ENCODE measurements at places on chromosomes 3 and 15.

GRCh38 chr15:63752979-63753378 lies 80.8 kb downstream of the HERC1 start:
- no peak for DNase-seq

DNA sequence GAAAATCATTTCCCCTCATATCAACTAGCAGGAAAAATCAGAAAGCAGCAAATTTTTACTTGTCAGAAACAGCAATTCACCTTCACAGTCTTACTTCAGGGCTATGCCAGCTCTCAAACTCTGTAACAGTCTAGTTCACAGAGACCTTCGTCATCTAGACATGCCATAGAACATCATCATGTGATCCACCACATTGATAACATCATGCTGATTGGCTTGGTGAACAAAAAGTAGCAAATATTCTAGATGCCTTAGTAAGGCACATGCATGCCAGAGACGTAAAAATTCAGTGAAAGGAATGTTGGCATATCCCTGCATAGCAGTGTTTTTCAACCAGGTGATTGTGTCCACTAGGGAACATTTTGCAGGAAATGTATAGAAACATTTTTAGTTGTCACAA lies 8.6 kb upstream of the SCAPER start:
- no peak for DNase-seq

GRCh38 chr15:96402403-96402802 lies 71.9 kb downstream of the NR2F2 start:
- DNase-seq = no peak

DNA sequence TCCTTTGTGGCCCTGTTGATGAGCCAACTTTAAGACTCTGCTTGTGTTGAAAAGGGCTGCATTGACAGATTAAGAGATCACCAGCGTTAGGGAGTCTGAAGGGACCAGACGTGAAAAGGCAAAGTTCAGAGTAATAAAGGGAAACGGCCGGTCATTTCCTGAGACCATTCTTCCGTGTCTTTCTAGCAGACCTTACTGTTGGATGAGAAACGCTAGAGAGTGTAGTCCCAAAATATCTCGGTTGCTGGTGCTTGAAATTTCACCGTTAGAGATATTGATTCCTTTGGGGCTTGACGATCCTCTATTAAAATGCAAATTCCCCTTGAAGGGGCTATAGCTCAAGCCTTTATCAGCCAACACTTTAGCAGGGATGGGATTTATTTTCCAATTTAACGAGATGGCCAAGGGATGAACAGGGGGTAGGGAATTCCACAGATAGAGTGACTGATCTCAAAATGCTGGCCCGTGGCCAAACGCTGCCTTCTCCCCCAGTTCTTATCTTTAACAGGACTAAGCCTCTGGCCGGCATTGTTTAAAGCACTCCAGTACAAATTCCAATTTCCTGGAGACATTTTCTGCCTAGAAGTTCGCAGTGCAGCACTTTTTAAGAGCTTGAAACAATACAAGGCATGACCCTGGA lies 250.4 kb downstream of the TJP1 start:
- no peak for DNase-seq

DNA sequence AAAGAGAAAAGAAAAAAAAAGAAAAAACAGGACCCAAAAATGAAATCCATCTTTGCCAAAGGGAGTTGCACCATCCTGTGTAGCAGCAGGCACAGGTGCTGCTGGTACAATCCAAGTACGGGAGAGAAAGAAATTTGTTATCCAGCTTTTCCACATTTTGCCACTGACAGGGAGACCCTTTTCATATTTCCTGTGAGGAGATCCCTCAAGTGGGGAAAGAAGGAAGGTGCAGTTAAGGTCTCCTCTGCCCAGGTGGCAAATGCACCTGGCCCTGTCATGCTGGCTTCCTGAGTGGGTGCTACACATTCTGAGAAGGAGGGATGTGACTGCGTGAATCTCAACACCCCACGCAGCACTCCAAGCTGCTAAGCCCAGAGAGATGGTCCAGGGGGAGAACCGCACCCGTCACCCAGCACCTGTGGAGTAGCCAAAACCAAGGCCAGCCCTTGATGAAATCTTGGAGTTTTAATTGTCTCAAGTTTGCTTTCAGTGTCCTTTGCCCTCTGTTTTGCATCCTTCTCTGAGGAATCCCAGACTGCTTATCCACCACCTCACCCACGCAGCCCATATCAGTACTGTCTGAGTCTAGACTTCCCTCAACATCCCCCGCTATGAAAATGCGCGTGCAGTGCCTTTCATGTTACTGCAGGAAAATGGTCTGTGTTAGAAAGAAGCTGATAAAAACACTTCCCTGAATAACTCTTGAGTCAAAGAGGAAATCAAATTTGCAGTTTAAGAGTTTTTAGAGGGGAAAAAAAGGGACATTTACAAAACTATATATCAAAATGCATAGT lies 141.9 kb upstream of the THBS1 start:
- no peak for DNase-seq

- DNase-seq = no peak
Observed at GRCh38 chr3:99651531-99651930, 13.1 kb downstream of the COL8A1 start.

- no peak for DNase-seq
Observed at GRCh38 chr3:178056868-178057267, 479.4 kb upstream of the KCNMB2 start.

DNA sequence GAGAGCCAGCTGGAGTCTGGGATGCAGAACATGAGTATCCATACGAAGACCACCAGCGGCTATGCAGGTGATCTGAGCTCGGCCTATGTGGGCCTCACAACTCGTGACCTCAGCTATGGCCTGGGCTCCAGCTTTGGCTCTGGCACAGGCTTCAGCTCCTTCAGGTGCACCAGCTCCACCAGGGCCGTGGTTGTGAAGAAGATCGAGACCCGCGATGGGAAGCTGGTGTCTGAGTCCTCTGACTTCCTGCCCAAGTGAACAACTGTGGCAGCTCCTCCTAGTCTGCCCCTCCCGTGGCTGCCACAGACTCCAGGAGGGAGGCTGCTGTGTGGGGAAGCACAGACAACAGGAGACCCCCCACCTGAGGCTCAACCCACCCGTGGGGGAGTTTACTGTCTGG lies 3.6 kb upstream of the KPNA4 start:
- DNase-seq = no peak

GRCh38 chr3:25130724-25131520 lies 297.1 kb upstream of the RARB start:
- no peak for DNase-seq

- no peak for DNase-seq
Observed at GRCh38 chr3:196662033-196662432, 22.5 kb downstream of the NRROS start.

- DNase-seq = no peak
Observed at GRCh38 chr3:31295150-31295765, 237.5 kb upstream of the STT3B start.

GRCh38 chr3:179088306-179088705 lies 16.7 kb upstream of the ZMAT3 start:
- no peak for DNase-seq

GRCh38 chr3:45509038-45509767 lies 85.3 kb upstream of the LIMD1 start:
- DNase-seq = no peak

GRCh38 chr3:10376353-10376752 lies 55.4 kb upstream of the SEC13 start:
- DNase-seq = no peak

DNA sequence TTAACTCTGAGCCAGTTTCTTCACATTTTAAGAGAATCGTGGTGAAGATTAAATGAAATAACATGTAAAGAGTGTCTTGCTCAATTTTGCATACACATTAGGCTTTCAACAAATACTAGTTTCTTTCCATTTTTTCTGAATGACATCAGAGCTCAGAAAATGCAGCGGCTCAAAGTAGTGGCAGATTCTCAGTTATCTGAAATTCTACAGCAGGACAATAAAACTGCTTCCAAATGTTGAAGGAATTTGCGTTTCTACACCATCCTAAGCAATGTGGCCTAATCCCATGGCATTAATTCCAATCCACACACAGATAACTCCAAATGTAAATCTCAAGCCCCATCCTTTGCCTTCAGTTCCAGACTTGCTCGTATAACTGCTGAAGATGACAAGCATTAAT lies 115.8 kb downstream of the PLCH1 start:
- no peak for DNase-seq

DNA sequence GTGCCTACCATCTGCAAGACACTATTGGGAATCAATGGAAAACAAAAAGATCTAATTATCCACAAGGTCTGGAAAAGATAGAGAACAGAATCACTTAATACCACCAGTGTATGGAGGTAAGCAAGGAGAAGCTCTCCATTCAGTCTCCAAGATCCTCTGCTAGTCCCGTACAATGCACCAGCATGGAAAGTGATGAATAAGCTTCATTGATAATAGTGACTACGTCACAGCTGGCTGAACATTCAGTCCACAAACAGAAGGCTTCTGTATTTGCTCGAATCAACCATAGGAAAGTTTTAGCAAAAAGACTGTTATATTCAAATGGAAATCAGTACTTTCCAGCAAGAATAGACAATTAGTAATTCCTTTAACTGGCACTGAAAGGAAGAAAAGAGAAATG lies 42.9 kb downstream of the IGSF11 start:
- no peak for DNase-seq

GRCh38 chr15:65979837-65980236 lies 110.5 kb downstream of the RAB11A start:
- DNase-seq = no peak

- no peak for DNase-seq
Observed at GRCh38 chr3:34261001-34261385, 462.6 kb downstream of the PDCD6IP start.

DNA sequence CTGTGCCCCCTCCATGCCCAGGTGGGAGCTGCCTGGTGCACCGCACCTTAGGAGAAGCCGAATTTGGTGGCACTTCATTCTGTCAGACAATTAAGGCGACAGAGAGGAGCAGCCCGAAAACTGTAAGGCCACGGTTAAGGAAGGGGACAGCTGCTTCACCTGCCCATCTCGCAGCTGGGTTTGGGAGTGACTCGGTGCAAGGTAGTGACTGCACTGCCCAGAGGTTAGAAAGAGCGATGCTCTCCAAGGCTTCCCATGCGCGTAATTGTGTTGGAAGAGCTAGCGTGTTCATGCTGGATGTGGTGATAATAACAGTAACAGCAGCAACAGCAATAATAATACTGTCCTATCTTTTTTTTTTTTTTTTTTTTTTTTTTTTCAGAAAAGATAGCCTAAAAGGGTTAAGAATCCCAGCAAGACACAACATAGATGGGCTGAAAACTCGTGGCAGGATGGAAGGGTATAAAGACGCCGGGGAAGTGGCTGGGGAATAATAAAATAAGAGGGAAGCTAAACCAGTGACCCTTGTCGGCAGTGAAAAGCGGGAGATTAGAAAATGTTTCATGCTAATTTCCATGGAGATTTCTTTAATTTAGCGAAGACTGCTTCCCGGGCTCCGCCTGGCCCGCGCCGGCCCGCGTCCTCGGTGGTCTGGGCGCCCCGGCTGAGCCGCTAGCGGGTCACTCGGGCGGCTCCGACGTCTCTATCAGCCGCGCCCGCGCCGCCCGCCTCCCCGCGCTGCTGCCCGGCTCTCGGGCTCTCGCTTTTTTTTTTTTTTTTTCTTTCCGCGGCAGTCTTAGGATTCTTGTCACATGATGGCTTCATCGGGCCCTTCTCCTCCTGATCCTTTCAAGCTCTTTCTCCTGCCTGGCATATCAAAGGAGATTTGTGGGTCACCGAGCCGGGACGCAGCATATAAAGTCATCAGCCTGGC lies 617.1 kb downstream of the NR2F2 start:
- no peak for DNase-seq

GRCh38 chr3:149493315-149494021 lies 19.0 kb downstream of the TM4SF4 start:
- DNase-seq = no peak

DNA sequence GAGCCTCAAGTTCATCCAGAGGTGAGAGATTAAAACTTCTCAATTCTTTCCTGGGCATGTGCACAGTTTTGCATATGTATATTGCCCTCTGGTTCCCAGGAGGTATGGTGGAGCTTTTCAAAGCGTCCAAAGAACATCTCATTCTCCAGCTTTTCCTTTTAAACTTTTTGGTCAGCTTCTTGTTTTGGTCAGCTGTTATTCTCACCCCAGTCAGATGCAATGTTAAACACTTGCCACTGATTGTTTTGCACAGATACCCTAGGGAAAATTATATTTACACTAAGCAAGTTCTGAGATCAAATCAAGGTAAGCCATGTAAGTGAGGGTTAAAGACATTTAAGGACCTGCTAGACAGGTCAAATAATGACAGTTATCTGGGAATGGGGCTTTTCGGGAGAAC lies 261.3 kb downstream of the EDEM1 start:
- DNase-seq = no peak

DNA sequence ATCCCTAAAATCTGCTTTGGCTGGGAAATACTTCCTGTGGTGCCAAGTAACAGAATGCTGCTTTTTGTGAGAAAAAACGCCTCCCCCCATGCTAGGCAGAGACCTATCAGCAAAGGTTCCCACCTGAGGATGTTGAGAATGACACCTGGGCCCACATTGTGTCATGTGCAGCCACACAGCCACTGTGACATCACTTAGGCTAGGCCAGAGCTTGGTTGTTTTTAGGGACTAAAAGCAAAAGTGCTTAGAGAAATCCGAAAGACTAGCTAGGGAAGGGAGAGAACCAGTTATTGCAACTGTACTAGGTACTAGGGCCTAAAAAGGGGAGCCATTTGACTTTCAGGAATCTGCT lies 6.2 kb downstream of the ZDHHC3 start:
- DNase-seq = no peak

DNA sequence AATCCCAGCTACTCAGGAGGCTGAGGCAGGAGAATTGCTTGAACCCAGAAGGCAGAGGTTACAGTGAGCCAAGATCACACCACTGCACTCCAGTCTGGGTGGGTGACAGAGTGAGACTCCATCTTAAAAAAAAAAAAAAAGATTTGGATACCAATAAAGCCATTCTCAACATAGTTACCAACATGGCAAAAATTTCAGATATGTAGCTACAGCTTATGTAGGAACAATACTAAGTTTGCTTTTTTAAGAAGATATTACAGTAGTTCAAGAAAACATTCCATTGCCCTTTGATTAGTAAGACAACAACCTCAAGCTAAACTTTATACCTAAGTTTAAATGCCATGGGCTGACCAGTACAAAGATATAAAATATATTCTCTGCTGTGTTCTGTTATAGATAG lies 34.4 kb downstream of the ZNF106 start:
- DNase-seq = no peak

DNA sequence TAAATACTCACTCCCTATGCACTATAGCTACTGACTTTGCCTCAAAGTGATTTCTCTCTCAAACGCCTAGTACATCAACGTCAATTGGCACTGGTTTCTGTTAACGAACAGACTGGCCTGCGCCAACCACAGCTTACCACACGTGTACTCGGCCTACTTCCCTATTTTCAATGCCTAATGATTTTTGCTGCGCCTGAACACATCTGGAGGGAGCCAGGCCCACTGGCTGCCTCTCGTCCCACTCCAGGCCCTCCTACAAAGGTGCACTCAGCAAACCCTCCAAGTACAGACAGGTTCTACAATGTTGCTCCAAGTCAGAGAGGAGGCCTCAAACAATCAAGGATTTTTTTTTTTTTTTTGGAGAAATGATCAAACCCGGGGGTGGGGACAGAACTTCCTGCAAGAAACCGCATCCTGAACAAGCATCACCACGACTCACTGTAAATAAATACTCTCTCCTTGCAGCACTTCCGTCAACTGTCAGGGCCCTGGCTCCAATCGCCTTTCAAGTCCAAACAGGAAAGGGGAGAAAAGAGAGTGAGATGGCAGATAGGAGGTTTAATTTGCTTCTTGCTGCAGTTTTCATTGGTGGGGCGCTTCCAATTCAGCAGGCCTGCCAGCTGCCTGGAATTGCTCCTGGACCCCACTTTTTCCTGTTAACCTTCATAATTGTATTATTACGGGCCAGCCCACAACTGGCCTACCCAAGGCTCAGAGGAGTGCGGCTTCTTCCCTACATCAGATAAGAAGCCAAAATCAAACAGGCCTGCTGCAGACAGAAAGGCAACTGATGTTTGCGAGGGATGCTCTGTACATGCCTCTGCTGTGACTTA lies 139.3 kb downstream of the FOXP1 start:
- peak; percentile 19 for DNase-seq

Measured in activated naive CD4-positive, alpha-beta T cell (primary cell).